ENCODE measurements at places on chromosomes 6 and 20.
A peak's percentile ranks its signal among the peaks of the same experiment; 100 is the strongest.

DNA sequence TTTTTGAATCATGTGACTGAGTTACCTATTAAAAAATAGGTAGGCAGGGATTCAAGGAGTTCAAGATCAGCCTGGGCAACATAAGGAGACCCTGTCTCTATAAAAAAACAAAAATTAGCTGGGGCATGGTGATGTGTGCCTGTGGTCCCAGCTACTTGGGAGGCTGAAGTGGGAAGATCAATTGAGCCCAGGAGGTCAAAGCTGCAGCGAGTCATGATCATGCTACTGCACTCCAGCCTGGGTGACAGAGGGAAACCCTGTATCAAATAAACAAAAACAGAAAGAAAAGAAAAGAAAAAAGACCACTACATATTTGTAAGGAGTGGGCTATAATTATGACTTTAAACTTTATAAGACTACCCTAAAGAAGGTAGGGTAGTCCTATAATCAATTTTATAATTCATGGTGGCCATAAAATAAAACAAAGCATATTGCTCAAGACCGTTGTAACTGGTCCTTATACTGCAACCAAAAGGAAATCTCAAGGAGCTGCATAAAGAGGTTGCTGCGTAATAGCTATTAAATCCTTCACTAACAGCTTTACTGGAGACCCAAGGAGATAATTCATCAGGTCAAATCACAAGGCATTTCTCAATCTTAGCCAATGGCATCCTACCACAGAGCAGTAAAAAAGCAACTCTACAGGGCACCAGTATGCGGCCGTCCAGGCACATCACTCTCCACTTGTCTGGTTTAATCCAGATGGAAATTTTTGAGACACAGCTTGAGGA, 13.5 kb downstream of the PIGU start:
- no peak for DNase-seq

GRCh38 chr20:10591946-10592521, 81.8 kb downstream of the JAG1 start:
- no peak for DNase-seq

GRCh38 chr6:85389151-85389797, 60.6 kb upstream of the NT5E start:
- no peak for DNase-seq

DNA sequence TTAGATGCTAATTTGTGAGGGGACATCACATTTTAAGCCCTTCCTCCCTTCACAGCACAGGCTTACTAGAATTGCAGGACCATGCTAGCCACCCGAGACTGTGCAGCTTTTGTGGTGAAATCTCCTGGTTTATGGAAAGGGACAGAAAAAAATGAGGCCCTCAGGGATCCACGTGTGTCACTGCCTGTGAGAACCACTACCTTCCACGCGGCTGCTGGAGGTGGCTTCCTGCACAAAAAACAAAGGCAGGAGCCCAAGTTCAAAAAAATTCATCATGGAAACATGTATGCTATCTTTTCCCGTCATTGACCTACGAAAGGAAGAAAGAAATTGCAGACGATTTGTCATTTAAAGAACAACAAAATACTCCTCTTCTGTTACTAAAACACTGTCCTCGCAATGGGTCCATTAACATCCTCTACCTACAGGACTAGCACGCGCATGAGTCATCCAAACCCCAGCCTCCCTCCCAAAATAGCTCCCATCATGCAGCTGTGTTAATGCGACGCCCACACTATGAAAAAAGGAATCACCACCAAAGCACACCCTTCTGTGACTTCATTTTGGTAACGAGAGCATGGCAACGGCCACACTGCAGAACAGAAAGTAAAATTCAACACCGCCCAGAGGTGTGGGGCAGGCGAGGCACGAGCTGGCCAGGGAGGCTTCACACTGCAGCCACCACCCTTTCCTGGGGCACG, 45.7 kb downstream of the RAMACL start:
- peak; percentile 23 for DNase-seq

DNA sequence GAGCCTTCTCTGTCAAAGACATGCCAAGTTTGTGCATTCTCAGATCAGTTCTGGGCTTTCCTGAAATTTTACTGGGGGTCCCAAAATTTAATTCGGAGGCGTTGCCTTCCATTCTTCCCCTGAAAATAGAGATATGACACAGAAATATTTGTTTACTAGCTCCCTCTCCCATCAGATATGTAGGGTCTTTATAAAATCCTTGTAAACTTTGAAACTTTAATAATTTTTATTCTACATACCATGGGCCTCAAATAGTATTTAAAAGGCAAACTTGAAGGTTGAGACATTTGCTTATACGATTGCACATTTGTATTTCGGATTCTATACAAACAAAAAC, 54.6 kb downstream of the IL20RA start:
- DNase-seq: no peak

DNA sequence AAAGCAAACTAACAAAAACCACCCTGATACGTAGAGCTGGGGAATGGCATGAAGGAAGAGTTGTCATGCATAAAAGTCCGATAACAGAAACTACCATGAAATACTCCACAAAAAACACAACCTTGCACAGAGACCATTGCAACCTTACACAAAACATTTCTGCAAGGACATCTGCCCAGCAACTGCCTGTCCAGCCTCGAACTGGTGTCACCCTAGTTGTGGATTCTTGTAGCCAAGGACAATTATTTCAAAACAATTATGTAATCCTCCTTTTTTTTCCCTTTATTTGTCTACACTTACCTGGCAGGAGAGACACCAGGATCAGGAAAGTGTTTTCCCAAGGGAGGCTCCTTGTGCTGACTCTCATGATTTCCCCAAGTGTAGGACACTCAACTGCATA, 232.5 kb upstream of the SYNDIG1 start:
- DNase-seq: no peak

GRCh38 chr20:21862956-21863355, 157.5 kb downstream of the PAX1 start:
- no peak for DNase-seq

DNA sequence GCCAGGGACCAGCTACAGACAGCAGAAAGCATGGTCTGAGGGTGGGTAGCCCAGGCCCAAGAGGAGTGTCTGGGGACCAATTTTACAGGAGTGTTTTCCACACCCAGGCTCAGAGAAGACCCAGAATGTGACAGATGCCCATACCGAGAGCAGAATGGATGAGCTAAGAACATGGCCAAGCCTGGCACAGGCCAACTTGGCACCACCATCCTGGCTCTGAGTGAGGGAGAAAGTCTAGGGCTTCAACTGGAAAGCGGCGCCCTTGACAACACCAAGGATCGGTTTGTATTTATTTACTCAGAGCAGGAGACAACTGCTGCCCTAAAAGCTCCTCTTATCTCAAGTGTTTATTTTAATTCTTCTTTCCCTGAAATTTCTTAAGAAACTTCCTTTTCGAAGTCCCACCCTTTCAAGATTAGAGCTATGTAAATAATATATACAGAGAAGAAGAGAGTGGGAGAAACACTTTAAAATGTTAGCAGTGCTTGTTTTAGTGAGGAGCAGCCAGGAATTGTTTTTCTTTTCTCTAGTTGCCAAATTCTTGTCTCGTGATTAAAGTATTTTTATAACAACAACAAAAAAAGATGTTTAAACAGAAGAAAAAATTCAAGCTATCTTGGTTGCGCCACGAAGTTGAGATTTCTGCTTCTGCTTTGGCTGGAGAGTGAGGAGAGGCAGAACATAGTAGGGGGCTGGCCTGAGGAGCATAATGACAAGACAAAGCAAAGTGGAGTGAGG, 16.2 kb downstream of the TNXB start:
- no peak for DNase-seq

DNA sequence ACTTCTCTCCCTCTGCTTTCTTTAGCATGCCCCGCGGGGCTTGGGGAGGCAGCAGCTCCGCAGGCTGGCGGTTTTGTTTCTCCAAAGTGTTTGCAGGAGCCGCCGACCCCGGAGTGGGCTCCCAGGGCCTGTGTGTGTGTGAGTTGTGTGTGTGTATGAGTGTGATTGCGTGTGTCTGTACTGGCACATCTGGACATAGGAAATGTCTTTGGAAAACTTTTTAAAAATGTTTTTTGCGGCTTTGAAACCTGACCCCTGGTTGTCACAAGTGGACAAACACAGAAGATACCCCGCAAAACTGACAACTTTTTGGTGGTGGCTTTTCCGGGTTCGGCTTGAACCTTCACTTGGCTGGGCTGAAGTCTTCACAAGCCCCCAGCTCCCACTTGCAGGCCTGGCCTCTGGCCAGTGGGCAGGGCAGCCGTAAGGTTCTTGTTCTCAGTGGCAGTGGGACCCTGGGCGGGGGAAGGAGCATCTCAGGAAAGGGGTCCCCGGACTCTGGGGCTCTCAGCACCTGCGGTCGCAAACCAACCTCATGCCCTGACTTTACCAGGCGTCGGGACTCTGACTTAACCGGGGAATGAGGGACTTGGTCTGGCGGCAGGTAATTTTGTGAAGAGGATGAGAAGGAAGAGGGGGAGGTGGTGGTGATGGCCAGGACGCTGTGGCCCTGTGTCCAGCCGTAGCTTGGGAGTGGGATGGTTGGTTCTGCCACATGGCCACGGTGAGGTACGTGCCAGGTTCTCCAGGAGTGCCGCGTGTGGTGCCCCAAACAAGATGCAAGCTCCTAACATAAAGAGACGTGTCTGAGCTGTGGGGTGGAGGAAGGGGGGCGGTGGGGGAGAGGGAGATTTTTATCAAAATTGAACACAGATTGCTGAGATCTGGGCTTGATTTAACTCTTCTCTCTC, 619 bp downstream of the DAAM2 start:
- no peak for DNase-seq

GRCh38 chr6:132464538-132465256, 48.2 kb downstream of the STX7 start:
- no peak for DNase-seq

- DNase-seq: no peak
Measured at GRCh38 chr6:109491207-109491938, 8.4 kb upstream of the ZBTB24 start.

DNA sequence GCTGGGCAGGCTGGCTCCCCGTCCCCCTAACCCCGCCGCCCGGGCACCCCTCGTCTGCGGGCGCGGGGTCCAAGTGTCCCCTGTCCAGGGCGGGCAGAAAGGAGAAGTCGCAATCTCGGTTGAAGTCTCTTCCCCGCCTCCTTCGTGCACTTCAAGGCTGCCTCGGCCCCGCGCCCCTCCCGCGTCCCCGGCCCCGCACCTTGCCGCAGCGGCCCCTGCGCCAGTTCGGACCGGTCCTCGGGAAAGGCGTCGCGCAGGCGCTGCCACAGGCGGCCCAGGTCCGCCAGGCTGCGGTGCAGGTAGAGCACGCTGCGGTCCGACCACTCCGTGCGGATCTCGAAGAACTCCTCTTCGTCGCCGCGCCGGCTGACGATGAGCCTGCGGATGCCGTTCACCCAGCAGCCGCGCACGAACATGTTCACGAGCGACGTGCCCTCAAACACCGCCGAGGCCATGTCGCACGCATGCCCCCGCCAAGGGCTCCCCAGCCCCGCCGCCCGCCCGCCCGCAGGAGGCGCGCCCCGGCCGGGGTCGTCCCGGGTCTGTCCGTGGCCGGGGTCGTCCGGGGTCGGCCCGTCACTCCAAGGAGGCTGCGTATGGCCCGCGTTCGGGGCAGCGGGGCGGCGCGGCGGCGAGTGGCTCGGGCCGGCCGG, at the start of gene PXDC1:
Gene PXDC1, minus strand, starts transcription at position 637 of the 653 bp plus-strand sequence. Its CDS starts 182 bp downstream, at position 455.
- DNase-seq: peak; percentile 36

GRCh38 chr20:41087325-41087685, 50.0 kb upstream of the PLCG1 start:
- DNase-seq: no peak

DNA sequence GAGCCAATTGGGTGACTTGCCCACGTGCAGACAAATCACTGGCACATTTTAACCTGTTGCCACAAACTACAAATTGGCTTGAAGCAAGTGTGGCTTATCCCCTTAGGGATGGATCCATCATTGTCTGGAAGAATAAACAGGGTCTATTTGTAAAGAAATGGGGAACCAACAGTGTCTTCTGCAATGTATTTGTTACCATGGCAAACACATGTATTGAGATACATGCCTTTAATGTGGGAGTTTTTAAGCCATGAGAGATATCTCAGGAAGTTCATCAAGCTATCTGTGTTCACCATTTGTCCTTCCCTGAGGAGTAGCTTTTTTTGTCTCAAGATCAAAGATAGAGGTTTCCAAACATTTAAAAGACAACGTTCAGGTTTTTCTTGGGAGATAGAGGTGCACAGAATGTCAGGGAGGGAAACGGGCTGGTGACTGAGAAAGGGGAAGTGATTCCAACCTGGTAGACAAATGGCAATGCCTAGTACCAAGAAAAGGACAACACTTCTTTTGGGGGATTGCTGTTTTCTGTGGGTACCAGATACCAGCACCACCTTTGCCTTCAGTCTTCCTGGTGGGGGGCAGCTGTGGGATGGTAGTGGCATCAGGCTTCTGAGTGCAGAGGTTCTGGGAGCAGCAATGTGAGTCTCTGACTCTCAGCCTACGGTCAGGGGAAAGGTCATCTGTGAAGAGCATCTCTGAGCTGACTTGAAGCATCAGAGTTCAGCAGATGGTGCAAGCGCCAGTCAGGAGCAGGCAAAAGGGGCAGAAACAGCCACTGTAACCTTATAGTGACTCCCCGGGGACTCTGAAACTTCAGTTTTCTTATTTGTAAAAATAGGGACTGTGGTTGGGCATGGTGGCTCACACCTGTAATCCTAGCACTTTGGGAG, 20.1 kb upstream of the BCAS1 start:
- peak; percentile 5 for DNase-seq

GRCh38 chr6:43904311-43905123, 134.5 kb downstream of the VEGFA start:
- DNase-seq: no peak

- no peak for DNase-seq
Measured at GRCh38 chr20:51382986-51383821, 159.3 kb downstream of the NFATC2 start.

DNA sequence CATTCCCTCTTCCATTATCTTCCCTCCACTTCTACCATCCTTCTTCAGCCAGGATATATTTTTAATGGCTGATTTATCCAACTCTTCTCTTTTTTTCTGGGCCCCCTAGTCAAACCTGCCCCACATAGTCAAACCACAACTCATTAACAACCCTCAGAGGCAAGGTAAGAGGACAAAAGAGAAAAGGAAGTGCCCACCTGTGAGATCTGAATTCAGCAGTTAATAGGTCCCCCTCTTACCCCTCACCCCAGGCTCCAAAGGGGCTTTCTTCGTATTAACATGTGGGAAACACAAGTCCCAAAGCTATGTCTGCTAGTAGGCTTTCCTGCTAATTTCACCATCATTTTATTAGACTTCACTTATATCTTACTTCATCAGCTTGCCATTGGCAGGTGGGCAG, 44.1 kb upstream of the TSPYL1 start:
- DNase-seq: no peak

GRCh38 chr6:121890307-121890910, 455.0 kb downstream of the GJA1 start:
- DNase-seq: no peak

- DNase-seq: no peak
Measured at GRCh38 chr6:130624046-130624445, 203.2 kb upstream of the SMLR1 start.

DNA sequence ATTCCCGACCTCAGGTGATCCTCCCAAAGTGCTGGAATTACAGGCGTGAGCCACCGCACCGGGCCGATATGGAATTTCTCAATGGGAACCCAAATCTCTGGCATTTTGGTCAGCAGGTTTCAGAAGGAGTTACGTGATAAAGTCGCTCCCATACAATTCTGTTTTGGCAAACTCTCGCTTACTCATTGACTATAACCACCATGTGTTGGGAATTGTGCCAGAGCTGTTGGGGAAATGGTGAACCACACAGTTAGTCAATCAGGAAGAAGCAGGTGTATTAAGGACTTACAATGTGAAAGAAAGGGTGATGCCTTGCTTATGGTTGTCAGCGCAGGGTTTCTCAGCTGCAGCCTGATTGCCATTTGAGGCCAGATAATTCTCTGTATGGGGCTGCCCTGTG, 410.5 kb downstream of the QKI start:
- DNase-seq: no peak

All from naive B cell (primary cell).